Stimulated activated CD8-positive, alpha-beta memory T cell treated with anti-CD3 and anti-CD28 coated beads, Interleukin-12 subunit alpha, Interleukin-12 subunit beta, amount 100 ng/mL, for 1 hour (primary cell): ENCODE measurements at places on chromosomes 12 and 14.

DNA sequence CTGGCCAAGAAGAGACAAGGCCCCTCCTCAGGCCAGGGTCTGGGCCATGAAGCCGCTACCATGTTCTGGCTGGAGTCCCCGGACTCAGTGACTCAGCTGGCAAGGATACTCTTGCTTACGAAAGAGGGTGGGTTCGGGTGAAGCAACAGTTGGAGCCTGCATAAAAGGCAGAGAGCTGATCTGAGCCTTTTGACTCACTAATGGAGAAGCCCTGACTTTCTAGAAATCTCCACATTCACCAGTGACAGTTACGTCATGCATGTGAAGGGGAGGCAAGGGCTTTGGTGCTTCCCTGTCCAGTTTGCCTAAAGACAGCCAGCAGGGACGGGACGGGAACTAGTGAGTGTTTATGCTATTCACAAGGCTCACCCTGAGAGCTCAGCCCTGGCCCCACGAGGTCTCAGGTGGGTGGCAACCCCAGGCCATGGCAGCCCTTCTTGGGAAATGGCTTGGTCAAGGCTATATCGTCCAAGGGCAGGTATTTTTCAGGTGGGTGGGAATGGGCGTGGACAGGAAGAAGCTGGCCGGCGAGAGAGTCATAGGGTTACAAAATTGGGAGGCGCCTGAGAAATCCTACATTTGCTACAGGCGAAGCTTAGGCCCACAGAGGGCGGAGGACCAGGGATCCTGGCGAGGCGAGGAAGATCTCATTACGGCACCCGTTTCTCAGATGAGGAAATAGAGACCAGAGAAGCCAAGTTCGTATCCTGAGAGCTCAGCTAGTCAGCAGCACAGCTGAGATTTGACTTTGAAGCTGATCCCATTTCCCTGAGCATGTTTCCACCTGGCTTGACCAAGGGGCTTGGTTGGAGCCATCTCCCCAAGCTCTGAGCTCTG, 314.6 kb downstream of the BCL11B start:
- DNase-seq, result no peak

- no peak for DNase-seq
Observed at GRCh38 chr12:67070307-67070600, 198.9 kb upstream of the CAND1 start.

DNA sequence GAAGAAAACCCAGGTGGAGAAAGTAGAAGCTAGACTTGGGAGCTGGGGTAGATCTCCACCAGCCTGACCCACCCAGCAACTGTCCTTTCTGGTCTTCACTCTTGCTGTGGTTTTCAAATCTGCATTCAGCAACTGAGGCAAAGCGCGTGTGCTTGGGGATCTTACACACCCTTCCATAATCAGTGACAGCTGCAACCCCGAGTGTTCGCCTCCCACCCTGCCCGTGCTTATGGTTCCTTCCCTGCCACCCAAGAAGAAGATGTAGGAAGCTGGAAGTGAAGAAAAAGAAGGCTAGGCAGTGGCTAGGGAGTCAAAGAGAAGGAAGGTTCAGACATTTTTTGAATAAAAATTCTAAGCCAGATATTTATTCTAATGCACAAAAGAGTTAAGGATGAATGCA, 162.6 kb upstream of the CCND2 start:
- DNase-seq, result no peak

DNA sequence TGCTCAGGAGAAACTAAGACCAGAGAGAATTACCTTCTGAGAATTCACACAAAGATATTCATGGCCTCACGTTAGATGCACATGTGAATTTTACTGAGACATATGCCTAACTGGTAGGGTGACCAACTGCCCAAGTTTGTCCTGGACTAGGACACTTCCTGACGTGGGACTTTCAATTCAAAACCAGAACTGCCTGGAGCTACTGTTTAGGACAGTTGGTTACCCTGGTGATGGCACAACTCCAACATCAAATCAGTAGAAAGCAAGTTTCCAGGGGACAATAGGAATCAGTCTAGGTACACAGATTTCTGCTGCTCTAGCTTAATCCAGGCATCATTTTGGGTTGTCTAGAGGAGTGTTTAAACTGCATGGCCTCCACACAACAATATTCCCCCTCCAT, 178.7 kb downstream of the GXYLT1 start:
- DNase-seq, result no peak

DNA sequence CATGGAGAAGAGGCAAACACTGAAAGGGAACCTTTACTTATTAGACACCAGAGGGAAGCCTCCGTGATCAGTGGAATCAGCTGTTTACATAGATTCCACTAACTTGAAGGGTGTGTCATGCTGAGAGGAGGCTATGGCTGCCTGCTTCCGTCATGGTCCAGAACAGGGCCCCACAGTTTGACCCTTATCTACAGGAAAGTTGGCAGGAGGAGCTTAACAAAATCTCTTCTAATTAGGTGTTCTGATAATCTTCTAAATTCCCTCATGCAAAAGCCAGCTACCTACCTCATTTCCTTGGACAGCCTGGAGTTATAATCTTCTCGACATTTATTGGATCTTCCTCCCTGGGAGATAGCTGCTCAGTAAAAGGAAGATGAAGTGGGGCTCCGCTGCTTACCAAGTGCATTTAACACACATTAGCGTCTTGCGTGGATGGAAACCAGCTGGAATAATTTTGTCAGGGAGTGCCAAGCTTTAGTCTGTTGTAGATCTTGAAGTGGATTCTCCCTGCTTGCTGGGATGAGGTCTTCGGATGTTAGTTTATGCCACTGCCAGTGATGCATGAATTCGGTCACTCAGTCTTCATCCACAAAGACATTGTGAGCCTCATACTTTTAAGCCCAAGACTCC, 171.0 kb downstream of the PAH start:
- no peak for DNase-seq

GRCh38 chr14:23158779-23159178, 24.7 kb downstream of the SLC7A8 start:
- DNase-seq, result no peak

GRCh38 chr14:36055052-36055378, 121.5 kb downstream of the PTCSC3 start:
- no peak for DNase-seq

DNA sequence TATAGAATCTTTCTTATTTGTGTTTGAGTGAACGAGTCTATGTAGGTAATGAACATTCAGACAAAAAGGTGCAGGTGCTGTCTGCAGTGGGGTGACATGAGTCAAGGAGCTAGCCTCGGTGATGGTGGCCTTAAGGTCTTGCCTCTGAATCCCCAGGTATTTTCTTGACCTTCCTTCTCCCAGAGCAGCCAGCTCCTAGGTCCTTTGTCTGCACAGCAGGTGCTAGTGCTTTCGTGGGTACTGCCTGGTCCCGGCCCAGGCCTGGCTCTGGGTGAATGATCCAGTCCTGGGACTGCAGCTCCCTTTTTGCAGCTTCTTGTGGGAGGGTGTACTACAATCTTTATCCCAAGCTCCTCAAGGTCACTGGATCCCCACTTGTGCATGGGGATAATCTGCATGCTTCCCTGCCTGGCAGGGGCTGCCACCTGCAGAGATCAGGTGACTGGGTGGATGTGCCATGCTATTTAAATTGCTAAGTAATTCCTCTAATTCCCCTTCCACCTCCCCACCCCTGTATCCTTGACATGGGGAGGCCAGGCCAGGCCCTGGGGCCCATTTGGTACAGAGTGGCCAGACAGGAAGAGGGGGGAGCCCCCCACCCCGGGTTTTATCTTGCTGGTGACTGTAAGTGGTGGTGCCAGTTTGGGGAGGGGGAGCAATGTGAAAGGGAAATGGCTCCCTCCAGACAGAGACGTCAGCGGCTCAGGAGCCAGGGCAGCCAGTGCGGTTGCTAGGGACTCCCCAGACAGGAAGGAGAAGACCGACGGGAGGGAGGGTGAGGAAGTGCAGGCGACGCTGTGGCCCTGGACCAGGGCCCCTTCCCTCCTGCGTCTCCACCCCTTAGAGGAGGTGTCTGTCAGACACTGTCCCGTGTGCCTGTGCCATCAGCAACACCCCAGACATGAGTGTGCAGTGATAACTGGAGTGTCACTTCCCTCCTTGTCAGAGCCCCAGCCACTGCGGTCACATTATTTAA, 6.7 kb downstream of the VASH1 start:
- peak; percentile 14 for DNase-seq

DNA sequence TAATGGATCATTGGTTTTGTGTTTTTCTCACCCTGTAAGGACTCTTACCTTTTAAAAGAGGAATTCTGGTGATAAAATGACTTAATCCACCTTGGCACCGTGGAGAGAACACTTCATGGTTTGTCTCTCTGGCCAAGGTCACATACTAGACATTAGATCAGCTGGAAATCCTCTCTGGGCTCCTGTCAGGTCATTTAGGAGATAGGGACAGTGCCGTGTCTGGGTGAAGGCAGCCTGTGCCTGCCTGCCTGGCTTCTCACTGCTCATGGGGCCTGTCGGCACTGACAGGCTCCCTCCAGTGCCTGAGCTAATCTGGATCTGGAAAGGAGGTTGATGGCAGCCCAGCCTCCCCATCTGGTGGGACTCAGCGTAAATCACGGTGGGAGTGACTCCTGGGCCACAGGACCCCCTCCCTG, 5.7 kb downstream of the CRADD start:
- DNase-seq, result no peak

DNA sequence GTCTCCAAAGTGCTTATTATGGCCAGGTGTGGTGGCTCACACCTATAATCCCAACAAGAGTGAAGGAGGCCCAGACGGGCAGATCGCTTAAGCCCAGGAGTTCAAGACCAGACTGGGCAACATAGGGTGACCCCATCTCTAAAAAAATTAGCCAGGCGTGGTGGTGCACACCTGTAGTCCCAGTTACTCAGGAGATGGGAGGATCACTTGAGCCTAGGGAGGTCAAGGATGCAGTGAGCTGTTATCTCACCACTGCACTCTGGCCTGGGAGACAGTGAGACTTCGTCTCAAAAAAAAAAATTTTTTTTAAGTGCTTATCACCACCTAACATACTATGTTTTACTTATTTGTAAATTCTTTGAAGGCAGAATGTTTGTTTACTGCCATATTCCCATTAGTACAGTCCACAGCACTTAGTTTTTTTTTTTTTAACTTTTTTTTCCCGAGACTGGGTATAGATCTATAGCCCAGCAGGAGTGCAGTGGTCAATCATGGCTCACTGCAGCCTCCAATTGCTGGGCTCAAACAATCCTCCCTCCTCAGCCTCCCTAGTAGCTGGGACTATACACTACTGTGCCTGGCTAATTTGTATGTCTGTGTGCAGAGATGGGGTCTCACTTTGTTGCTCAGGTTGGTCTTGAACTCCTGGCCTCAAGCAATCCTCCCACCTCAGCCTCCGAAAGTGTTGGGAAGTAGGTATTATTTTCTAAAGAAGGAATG, 4.7 kb upstream of the KANSL2 start:
- DNase-seq, result no peak

GRCh38 chr12:16796168-16796567, 190.2 kb upstream of the LMO3 start:
- no peak for DNase-seq

- DNase-seq, result no peak
Observed at GRCh38 chr14:99572173-99572999, 31.6 kb downstream of the CCDC85C start.

- no peak for DNase-seq
Observed at GRCh38 chr14:96584907-96585671, 82.9 kb downstream of the PAPOLA start.

DNA sequence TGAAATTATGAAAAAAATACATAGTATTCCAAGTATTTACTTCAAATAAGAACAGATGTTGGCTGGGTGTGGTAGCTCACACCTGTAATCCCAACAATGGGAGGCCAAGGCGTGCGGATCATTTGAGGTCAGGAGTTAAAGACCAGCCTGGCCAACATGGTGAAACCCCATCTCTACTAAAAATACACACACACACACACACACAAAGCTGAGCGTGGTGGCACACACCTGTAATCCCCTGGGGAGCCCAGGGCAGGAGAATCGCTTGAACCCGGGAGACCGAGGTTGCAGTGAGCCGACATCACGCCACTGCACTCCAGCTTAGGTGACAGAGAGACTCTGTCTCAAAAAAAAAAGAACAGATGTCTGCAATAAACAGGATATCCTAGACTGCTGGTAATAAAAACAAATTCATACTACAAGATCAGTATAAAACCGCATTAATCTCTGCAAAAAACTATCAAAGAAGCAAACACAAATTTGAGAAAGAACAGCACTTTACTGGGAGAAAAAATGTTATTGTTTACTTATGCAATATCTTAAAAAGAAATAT, 23.8 kb downstream of the EEA1 start:
- DNase-seq, result no peak

- no peak for DNase-seq
Observed at GRCh38 chr12:72699362-72699761, 427.2 kb downstream of the TRHDE start.

- DNase-seq, result no peak
Observed at GRCh38 chr12:52380271-52380694, 5.2 kb downstream of the KRT84 start.

GRCh38 chr12:32264961-32265360, 134.4 kb upstream of the FGD4 start:
- DNase-seq, result no peak

DNA sequence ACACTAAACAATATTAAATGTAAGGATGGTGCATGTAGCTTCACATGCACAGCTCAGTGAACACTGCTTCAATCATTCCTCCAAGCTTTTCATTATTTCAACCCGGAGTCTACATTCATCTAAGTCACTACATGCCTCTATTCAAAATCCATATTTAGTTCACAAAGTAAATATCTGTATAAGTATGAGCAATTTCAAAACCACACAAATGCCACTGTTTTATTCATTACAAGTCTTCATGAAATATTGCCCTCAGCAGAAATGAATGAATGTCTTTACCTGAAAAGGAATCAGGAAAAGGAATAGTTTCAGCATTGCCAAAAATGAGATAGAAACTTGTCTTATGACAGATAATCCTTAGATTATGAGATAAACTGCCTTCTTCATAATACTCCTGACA, 149.4 kb downstream of the SLC38A4 start:
- no peak for DNase-seq

- DNase-seq, result no peak
Observed at GRCh38 chr14:75301666-75302325, 23.2 kb downstream of the FOS start.

- DNase-seq, result no peak
Observed at GRCh38 chr12:98998697-98999299, 353.7 kb downstream of the APAF1 start.

DNA sequence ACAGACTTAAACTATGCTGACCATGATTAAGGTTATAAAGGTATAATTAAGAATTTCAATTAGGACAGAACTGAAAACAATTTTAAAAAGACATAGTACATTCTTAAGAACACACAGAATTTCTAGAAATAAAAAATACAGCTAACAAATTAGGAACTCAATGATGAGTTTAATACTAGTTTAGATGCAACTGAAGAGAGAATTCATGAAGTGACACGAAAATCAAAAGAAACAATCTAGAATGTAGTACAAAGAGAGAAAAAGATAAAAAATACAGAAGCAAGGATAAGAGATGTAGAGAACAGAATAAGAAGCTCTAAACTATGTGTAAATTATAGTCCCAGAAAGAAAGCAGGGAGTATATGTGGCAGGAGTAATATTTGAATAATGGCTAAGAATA, 187.8 kb upstream of the KRR1 start:
- no peak for DNase-seq

GRCh38 chr12:4271717-4272423, 1.7 kb upstream of the CCND2 start:
- peak; percentile 75 for DNase-seq
